ENCODE measurements at places on chromosomes 6 and 20. TPM values are rescaled to one million over a fixed set of nuclear protein-coding genes. Genes with fewer than 3 reads are reported as not detected.

The CNKSR3 gene
- 7.6 TPM for polyA plus RNA-seq

The SEL1L2 gene
- not detected for polyA plus RNA-seq

The DEFB124 gene
- not detected for polyA plus RNA-seq

The PLN gene
- 2.8 TPM for polyA plus RNA-seq

DNA sequence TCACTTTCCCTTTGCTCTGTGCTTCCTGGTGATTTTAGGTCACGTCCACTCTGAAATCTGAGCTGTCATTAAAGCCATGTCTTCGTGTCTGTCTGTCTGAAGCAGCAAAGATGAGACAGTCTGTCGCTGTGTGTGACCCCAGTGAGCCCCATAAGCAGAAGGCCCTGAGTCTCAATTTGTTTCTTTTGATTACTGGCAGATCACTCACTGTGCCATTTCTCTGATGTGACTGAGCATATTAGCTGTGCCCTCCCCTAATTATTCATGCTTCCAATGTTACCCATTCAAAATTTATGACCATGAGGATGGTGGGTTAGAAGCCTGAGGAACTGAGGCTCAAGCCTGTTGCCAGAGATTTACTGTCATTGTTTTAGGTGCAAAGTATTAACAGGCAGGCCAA is 117.6 kb downstream of the PLCB1 start:
- H3K36me3 ChIP-seq, result no peaks in the 10 kb centered on the region
- no peak overlapping the region for H3K27ac ChIP-seq
- DNase-seq, result no peak
- no peak overlapping the region for H3K4me3 ChIP-seq
- no peaks in the 10 kb centered on the region for H3K27me3 ChIP-seq

- H3K27ac ChIP-seq, result no peak overlapping the region
- no peaks in the 10 kb centered on the region for H3K36me3 ChIP-seq
- no peaks in the 10 kb centered on the region for H3K27me3 ChIP-seq
- no peaks in the 10 kb centered on the region for H3K4me1 ChIP-seq
Measured at GRCh38 chr20:53163486-53163885, 191.3 kb downstream of the TSHZ2 start.

- no peaks in the 10 kb centered on the region for H3K36me3 ChIP-seq
- no peak overlapping the region for H3K27ac ChIP-seq
- no peaks in the 10 kb centered on the region for H3K27me3 ChIP-seq
Measured at GRCh38 chr6:168838037-168838399, 397.0 kb downstream of the SMOC2 start.

- peaks cover 2% of the 10 kb centered on the region for H3K27me3 ChIP-seq
- no peak for DNase-seq
- no peak overlapping the region for H3K27ac ChIP-seq
- H3K4me3 ChIP-seq, result no peak overlapping the region
Measured at GRCh38 chr20:43849496-43850186, 65.0 kb upstream of the TOX2 start.

Data from pancreas (tissue), 10 donors.